T-helper 17 cell (primary cell): ENCODE measurements at places on chromosomes 11 and 22. TPM values are rescaled to one million over a fixed set of nuclear protein-coding genes. Genes with fewer than 3 reads are reported as not detected.

CARD16 gene
- 49.1 TPM for total RNA-seq

GRCh38 chr11:114964676-114965214 lies 286.4 kb downstream of the NXPE2 start:
- H3K4me3 ChIP-seq, result no peak overlapping the region
- no peaks in the 10 kb centered on the region for H3K27me3 ChIP-seq
- no peak for DNase-seq
- no peaks in the 10 kb centered on the region for H3K36me3 ChIP-seq

DNA sequence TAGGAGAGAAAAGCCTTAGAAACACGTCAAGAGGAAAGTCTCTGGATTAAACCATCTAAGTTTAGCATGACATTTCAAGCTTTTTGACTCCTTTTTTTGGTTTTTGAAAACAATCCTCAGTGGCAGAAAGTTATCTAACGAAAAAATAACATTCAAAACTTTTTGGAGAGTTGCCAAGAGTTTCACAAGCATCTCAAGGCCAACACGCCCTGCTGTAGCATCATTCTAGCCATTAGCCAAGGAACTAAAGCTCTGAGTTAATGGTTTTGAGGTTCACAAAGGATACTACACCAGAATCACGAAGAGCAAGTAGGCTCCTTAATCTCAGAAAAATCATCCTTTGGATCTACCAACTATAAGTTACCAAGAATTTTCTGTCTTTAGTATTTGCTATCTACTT lies 94.8 kb downstream of the PICALM start:
- H3K27me3 ChIP-seq, result no peaks in the 10 kb centered on the region
- no peak for DNase-seq
- no peak overlapping the region for H3K27ac ChIP-seq
- peaks cover 6% of the 10 kb centered on the region for H3K4me1 ChIP-seq

DNA sequence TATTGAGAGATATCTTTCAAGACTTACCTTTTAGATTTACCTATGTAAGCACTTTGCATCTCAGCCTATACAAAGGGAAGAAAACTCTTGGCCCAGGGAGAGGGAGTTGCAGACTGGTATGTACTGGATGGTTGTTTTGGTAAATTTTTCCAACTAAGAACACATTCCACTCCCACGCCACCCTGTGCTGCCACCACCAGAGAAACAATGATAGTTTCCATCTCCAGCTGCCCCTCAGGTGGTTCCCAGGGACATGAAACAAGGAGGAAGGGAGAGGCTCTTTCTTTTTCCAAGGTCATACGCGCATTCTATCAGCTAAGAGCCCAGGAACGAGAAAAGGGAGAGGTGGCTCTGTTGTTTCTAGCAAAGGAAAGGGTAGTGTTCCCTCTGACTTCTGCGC lies 34.4 kb downstream of the CCDC34 start:
- DNase-seq, result no peak
- no peak overlapping the region for H3K27ac ChIP-seq
- H3K4me1 ChIP-seq, result no peaks in the 10 kb centered on the region
- no peaks in the 10 kb centered on the region for H3K36me3 ChIP-seq

DNA sequence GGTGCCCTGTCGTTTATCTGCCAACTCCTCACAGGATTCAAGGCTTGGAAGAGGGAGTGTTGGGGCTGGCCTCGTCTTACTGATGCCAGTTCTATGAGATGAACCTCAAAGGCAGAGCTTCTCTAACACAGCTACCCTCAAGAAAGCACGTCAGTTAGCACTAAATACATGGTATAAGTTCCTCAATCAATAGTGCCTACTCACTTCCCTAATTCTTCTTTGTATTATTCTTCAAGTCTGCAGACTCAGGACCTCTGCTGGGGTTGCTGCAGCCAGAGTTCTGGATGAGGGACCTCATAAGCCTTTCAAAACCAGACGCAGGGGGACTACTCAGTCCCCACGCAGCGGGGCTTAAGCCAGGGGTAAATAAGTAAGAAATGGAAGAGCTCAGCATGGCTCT lies 118.3 kb downstream of the VPREB1 start:
- no peak overlapping the region for H3K4me3 ChIP-seq
- peaks cover 92% of the 10 kb centered on the region for H3K27me3 ChIP-seq
- no peak overlapping the region for H3K27ac ChIP-seq
- no peak for DNase-seq
- peaks cover 2% of the 10 kb centered on the region for H3K36me3 ChIP-seq

- peaks cover 2% of the 10 kb centered on the region for H3K36me3 ChIP-seq
- H3K27me3 ChIP-seq, result peaks cover 5% of the 10 kb centered on the region
- H3K4me3 ChIP-seq, result no peak overlapping the region
- peak overlapping the region; percentile 54 for H3K27ac ChIP-seq
- no peak for DNase-seq
These were observed 26.2 kb downstream of the SUSD2 start for GRCh38 chr22:24207264-24208011.

- H3K27me3 ChIP-seq, result peaks cover 50% of the 10 kb centered on the region
- no peak overlapping the region for H3K4me3 ChIP-seq
- H3K4me1 ChIP-seq, result peaks cover 7% of the 10 kb centered on the region
- DNase-seq, result no peak
- H3K36me3 ChIP-seq, result peaks cover 3% of the 10 kb centered on the region
- H3K27ac ChIP-seq, result no peak overlapping the region
These were observed 5.1 kb downstream of the KRTAP5-11 start for GRCh38 chr11:71577469-71578004.

- H3K27ac ChIP-seq, result peak overlapping the region; percentile 89
- H3K36me3 ChIP-seq, result peaks cover 10% of the 10 kb centered on the region
- peaks cover 43% of the 10 kb centered on the region for H3K4me1 ChIP-seq
- H3K4me3 ChIP-seq, result peak overlapping the region; percentile 79
- H3K27me3 ChIP-seq, result no peaks in the 10 kb centered on the region
- no peak for DNase-seq
These were observed 13.5 kb downstream of the DCPS start for GRCh38 chr11:126317432-126317755.
